ENCODE measurements at places on chromosomes 6 and 20.
A peak's percentile ranks its signal among the peaks of the same experiment; 100 is the strongest.

- DNase-seq: no peak
Observed at GRCh38 chr6:123770247-123770949, 33.3 kb upstream of the NKAIN2 start.

GRCh38 chr6:12654514-12654913, 62.1 kb upstream of the PHACTR1 start:
- DNase-seq: no peak

DNA sequence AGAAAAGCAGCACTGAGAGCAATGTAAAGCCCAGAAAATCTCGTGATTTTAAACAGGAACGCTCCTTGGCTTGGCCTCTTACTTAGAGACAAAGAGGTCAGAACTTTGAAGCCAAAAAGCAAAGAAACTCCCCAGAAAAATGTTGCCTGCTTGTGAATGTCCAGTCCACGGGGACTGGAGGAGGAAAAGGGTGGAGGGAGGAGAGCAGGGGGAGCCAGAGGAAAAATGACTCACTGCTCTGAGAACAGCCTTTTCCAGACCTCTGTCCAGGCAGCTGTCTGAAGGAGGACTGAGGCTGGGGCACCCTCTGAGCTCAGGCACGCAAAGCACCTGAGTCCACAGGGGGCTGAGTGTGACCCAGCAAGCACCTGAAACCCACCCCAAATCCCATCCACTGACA, 64.7 kb downstream of the TRAM2 start:
- no peak for DNase-seq

GRCh38 chr6:33314943-33315792, 1.3 kb upstream of the TAPBP start:
- peak; percentile 43 for DNase-seq

- no peak for DNase-seq
Observed at GRCh38 chr20:57691699-57692098, 18.1 kb downstream of the PMEPA1 start.

DNA sequence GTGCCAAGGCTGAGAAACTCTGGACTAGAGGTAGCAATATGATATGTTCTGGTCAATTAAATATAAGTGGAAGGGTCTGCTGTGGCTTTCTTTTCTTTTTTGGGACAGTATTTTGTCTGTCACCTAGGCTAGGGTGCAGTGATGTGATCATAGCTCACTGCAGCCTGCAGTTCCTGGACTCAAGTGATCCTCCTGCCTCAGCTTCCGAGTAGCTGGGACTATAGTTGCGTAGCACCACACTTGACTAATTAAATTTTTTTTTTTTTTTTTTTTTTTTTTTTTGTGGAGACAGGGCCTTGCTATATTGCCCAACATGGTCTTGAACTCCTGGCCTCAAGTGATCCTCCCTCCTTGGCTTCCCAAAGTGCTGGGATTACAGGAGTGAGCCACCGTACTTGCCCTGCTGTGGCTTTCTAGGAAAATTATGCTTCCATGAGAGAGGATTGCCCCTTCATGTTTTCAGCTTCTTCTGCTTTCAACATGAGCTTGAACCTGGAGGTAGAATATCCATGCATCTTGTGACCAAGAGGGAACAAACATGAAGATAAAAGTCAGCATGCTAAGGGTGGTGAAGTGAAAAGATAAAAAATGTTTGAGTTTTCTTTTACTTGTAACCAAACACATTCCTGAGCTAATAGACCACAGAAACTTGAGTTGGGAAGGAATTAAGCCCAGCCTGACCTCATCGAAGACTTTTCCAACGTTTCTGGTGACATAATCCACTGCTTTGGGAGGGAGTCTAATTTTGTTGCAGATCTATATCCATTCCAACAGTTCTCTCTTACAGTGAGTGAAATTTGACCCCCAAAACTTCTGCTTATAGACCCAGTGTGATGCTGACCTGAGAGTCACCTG, 75.1 kb downstream of the CARMIL1 start:
- no peak for DNase-seq

- DNase-seq: no peak
Observed at GRCh38 chr6:90646940-90647339, 60.1 kb upstream of the MAP3K7 start.

DNA sequence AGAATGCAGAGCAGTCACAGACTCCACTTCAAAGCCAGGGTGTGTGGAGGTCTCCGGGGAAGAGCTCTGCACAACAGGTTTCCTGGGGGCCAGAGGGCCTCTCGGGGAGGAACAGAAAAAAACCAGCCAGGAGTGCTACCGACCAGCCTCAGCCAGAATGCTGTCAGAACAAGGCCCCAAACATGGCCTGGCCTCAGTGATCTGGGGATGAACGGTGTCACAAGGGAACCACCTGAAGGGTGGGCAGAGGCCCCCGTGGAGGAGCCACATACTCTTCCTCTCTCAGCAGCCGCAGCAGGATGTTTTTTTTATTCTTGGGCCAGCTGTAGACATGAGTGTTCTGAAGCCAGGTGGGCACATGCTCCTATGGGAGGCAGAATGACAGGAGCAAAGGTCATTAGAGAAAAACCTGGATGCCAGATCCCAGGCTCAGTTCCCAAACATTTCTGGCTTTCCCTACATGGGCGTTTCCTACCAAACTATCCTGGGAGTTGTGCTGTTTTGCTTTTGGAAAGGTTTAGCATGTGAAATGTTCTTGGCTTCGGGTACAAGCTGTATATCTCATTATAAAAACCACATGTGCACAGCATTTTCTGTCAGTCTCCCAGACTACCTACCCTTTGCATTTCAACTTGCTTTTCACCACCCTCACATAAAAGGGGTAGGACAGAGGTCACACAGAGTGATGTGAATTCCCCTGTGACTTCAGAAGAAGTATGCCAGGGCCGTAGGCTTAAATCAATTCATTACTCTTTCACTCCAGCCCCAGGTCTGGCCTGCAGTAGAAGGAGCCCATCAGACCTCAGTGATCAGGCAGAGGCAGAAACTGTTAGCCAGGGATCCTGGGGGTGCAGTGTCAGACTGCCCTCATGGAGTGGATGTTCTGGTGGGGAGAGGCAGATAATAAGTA, 46.2 kb downstream of the TRAF3IP2 start:
- no peak for DNase-seq

GRCh38 chr6:170129691-170130171, 161.1 kb downstream of the DLL1 start:
- DNase-seq: no peak

DNA sequence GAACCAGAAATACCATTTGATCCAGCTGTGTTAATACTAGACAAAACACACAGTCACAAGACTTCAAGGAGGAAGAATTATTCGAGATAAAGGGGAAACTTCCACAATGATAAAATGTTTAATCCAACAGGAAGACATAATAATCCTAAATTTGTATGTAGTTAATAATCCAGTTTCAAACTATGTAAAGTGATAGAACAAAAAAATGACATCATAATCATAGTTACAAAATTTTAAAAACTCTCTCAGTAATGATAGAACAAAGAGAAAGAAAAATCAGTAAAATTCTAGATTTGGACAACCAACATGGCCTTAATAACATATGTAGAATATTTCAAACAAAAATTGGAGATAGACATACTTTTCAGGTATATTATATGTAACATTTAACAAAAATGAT, 38.9 kb downstream of the LINC00237 start:
- DNase-seq: no peak
